ENCODE measurements at places on chromosomes 3 and 15.

GRCh38 chr3:21944251-21944650 lies 193.2 kb upstream of the ZNF385D start:
- no peak for DNase-seq

GRCh38 chr3:156681002-156681401 lies 6.6 kb downstream of the TIPARP start:
- DNase-seq: no peak

GRCh38 chr3:66140743-66141372 lies 79.9 kb upstream of the SLC25A26 start:
- DNase-seq: no peak

GRCh38 chr3:36219398-36219797 lies 160.9 kb upstream of the STAC start:
- no peak for DNase-seq

DNA sequence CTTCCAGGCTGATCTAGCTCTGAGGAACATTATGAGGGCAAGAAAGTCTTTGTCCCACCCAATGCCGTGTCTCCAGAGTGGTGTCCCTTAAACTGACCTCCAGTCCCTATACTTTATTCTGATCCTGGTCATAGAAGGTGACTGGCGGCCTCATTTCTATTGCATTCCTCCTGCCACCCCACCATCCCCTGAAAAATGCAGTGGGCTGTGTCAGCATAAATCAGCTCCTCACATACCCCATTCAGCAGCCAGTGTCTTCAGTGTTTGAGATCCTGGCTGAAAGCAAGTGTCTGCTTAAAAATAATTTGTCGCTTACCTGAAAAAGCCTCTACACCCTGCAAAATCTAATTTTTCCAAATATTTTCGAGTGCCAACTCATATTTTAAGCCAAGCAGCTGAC lies 346.1 kb downstream of the FEZF2 start:
- no peak for DNase-seq
